ENCODE measurements at places on chromosomes 7 and 10.

DNA sequence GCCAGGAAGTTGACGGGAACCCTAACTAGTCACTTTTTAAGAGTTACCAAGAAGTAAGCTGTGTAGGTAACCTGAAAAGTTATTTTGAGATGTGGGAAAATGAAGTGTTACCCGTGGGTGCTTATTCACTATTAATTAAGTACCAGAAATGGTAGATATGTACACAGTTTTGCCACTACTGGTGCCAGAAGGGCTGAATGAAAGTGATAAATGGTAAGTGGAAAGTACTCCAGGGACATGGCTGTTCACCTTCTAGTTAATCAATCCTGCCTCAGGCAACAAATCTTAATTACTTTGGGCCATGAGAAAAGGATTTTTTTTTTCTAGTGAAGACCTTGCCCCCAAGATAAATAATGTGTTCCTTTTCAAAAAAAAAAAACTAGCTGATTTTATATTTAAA, 15.8 kb downstream of the NET1 start:
- no peak for DNase-seq

DNA sequence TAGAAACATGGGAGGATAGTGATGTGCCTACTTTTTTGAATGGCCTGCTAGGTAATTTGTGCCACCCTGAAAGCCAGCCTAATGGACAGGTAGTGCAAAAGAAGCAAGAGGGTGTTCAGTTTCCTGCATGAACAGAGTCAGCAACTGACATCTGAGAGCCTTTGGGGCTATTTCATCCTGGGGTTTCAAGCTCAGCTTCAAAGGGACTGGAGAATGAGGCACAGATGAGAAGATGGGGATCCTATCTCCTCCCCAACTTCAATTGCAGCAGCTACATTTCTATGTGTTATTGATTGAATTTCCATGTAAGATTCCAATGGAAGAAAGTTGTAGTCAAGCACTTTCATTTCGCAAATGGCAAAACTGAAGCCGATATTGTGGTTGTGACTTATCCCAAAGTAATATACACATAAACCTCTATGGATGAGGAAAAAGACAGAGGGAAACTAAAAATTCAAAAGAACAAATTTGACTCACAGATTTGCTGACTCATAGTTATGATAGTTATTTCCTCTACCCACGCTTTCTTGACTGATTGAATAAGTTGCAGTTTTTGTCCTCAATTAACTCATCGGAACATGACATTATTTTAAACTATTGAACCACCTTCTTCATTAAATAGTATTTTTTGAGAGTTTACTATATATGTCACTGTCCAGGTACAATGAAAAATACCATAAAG, 42.6 kb upstream of the NRP1 start:
- DNase-seq = no peak

- no peak for DNase-seq
Observed at GRCh38 chr10:16116404-16117304, 256.3 kb upstream of the MINDY3 start.

DNA sequence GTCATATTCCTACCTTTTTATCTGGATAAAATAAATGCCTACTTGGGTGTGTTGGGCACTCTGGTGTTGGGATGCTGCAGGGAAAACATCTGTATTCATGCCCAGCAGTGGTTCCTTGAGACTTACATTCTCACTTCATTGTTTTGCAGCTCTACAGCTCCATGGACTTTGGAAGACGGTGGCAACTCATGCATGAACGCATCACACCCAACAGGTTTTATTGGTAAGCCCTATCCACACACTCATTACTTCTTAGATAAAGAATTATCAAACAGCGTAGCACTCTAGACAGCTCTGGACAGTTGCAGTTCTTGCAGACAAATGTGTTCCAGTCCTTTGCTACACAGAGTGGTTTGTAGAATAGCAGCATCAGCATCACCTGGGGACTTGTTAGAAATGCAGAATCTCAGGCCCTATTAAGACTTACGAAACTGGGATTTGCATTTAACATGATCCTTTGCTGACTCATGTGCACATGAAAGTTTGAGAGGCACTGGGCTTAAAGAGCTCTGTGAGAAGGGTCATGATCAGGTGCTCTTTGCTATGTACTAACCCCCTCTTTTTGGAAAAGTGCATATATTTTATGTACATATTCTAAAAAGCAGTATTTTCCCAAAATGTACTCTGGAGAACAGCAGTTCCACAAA, 401.9 kb downstream of the SORCS3 start:
- DNase-seq = no peak

DNA sequence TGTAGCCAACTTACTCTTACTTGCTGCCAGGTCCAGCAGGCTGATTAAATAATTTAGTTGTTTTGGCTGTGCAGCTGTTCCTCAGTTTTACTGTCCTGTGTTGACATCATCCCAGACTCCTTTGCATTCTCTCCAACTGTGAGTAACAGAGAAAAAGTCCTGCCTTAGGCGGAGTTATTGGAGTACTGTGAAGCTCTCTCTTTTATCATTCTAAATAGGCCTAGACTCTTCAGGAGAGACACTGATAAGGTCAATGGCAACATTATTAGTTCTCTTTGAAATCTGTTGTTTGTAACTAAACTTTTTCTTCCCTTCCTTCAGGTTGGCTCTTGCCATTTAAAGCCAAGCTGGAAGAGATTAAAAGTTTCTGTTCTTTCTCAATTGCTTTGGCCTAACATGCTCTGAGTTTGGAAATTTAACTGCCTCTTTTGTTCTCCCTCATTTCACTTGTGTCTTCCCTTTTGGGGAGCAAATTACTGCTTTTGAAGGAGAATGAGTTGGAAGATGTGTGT, 215.7 kb upstream of the CSTF2T start:
- no peak for DNase-seq

GRCh38 chr7:34823650-34824258, 165.7 kb downstream of the NPSR1 start:
- DNase-seq = no peak

- DNase-seq = no peak
Observed at GRCh38 chr10:29709484-29710002, 74.8 kb upstream of the SVIL start.

GRCh38 chr10:63437116-63437949, 28.4 kb downstream of the JMJD1C start:
- no peak for DNase-seq

- DNase-seq = no peak
Observed at GRCh38 chr7:118449797-118450567, 225.5 kb downstream of the ANKRD7 start.

DNA sequence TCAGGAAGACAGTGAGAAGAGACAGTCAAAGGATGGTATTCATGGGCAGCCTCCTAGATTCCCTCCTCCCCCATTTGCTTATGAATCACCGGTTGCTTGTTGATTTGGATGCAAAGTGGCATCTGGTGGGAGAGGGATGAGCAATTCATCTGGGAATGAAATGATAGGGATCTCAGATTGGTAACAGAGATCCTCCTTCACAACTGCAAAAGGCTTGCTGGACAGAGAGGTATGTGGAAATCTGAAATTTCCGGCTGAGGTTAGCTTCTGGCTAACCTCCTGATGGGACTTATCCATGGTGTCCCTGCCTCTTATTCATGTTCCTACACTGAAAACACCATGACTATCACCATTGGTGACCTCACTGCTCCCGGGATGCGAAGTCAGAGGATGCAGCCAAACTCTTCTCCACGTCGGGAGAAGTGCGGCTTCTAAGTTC, 48.4 kb upstream of the PODXL start:
- DNase-seq = no peak

DNA sequence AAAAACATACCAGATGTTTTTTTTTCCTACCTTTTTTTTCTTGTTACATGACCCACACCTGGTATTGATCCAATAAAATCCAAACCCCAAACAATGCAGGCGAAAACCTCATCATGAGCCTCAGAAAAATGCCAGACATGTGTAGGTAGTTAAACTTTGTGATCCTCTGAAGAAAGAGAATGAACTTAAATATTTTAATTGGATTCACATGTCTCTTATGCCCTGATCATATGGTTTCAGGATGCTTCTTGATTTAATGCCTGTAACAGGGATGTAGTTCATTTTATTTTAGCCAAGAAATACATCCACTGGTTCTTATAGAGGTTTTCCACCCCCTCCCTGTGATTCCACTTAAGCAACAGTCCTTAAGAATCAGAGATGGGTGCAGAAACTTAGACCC, 451.6 kb downstream of the TYW1 start:
- no peak for DNase-seq

GRCh38 chr10:23818484-23818883, 379.6 kb downstream of the OTUD1 start:
- no peak for DNase-seq

DNA sequence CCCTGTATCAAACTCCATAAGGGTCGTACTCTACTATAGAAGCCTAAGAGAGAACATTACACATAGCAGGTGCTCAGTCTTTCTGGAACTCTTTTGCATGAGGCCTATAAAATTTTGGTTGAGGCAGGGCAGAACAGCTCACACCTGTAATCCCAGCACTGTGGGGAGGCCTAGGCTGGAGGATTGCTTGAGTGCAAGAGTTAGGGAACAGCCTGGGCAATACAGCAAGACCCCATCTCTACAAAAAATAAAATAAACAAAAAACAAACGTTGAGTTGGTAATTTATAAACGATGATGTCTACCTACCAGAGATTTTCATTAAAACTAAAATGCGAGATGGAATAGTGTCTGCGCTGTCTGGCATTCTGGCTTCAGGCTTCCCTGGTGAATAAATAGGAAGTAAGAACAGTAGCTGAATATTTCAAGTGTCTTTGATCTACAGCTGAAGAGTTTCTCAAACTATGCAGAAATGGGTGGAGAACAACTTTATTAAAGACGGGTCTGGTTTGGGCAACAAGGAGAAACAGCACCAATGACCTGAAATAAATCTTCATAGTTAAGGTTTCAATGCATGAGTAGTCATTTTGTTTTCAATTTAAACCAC, 774 bp downstream of the PON2 start:
- DNase-seq = no peak

GRCh38 chr7:7921830-7922229, 46.8 kb upstream of the GLCCI1 start:
- DNase-seq = no peak

DNA sequence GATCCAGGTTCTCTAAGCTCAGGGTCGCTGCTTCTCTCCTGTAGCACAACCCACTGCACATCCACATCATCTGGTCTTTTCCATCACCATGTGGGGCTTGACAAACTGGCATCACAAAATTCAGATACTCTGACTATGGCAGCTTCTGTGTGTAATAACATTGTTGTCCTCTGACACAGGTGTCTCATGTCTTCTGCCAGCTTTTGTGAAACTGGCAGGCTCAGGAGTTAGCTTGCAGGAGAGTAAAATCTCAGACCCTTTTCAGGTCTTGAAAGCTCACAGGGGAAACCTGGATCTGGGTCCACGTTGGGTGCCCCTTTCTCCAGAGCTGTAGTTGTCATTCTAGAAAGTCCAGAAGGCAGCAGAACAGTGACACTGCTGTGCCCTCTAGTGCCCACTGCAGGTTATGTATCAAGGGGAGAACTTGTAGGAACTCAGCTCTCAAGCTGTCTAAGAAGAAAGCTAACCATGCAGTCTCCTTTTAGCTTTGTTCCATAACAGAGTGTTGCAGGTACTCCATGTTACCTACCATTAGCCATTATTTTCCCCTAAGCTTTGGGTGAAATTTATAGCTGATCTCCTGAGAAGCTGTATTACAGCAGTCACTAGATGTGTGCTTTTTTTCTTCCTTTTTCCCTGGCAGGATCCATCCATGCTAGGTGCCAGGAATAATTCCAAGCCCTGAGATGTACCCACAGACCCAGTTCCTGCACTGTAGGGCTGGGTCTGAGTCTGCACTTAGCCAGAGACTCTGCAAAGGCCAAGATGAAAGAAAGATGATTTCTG, 102.7 kb downstream of the ZNF248 start:
- no peak for DNase-seq

- DNase-seq = no peak
Observed at GRCh38 chr7:65453341-65454030, 79.8 kb downstream of the ZNF92 start.

DNA sequence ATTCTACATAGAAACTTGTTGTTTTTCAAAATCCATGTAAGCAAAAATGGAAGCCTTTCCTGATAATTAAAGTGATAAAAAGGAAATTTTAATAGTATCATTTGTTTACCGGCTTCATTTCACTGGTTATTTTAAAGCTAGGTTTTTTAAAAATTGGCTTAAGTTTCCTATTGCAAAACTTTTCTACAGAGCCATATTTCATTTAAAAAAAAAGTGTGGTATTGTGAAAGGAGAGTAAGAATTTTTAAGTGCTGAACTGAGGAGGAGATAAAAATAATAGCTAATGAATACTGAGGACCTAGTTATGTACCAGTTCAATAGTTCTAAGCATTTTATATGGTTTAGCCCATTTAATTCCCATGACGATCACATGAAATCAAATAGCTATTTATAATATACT, 172.2 kb upstream of the COL1A2 start:
- no peak for DNase-seq

DNA sequence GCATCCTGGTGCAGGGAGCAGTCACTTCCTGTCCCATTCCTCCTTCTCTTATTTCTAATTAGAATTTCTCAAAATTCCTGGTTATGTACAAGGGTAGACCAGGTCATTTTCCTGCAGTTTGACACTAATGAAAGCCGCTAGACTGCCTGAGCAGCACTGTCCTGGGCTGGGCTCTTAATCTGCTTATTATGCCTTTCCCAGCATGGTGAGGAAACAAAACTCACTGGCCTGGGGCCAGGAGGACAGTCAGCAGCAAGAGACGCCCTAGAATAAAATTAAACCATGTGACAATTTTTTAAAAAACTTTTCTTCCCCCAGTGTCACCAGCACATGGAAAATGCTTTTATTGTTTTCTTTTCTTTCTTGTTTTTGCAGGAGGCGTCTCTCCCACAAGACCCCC, 647.5 kb downstream of the TYW1 start:
- no peak for DNase-seq

DNA sequence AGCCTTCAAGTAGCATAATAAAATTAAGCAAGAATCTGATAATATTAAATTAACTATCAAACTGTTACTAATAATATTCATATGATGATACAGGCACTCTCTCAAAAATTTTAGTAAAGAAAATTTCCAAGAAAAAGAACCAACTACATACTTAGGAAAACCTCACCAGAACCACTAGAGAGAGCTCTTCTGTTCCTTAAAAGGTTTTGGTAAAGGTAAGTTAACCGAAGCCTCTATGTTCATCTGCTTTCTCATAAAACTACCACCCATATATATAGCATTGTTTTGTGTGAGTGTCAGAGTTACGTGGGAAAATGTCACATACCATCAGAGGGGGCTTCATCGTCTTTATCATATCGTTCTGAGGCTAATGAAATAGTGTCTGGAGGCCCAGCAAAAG, 20.7 kb downstream of the SKAP2 start:
- DNase-seq = no peak

GRCh38 chr10:99233000-99233688, 2.5 kb downstream of the HPSE2 start:
- no peak for DNase-seq

- no peak for DNase-seq
Observed at GRCh38 chr7:42234736-42235135, 2.3 kb downstream of the GLI3 start.

- no peak for DNase-seq
Observed at GRCh38 chr10:120221873-120222485, 235.0 kb upstream of the PLPP4 start.

Measured in brain pericyte (primary cell).